HL-60 (cell line): ENCODE measurements at places on chromosomes 12 and 14.

DNA sequence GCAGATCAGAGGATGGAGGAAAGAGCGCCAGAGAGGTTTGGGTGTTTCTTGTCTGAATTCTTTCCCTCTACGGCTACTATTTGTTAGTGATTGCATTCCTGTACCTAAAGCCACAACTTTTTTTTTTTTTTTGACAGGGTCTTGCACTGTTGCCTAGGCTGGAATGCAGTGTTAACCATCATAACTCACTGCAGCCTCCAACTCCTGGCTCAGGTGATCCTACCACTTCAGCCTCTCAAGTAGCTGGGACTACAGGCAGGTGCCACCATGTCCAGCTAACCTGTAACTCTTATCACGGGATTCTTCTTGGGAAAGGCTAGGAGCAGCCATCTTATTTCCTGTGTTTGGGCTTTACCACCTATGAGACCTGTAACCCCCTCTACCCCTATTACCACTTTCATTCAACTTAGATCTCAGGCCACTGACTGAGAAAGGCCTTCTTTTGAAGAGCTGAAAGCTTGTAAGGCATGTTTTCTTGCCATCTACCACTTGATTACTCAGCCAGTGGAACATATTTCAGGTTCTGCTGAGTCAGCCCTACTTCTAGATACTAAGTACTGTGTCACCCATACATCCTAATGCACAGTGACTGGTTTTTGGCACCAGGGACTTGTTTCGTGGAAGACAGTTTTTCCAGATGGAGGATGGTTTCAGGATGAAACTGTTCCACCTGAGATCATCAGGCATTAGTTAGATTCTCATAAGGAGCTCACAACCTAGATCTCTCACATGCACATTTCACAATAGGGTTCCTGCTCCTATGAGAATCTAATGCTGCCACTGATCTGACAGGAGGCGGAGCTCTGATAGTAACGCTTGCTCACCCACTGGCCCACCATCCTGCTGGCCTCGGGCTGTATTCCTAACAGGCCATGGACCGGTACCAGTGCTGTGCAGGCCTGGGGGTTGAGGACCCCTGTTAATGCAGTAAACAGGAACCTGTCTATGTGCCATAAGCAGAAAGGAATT, 6.9 kb downstream of the VEZT start:
- no peak for DNase-seq

- no peak for DNase-seq
Measured at GRCh38 chr12:130334937-130335336, 2.8 kb upstream of the PIWIL1 start.

GRCh38 chr14:29759521-29760340, 167.9 kb downstream of the PRKD1 start:
- no peak for DNase-seq

- no peak for DNase-seq
Measured at GRCh38 chr14:91996948-91997371, 42.9 kb downstream of the TRIP11 start.

- no peak for DNase-seq
Measured at GRCh38 chr12:27244689-27245488, 803 bp downstream of the STK38L start.

DNA sequence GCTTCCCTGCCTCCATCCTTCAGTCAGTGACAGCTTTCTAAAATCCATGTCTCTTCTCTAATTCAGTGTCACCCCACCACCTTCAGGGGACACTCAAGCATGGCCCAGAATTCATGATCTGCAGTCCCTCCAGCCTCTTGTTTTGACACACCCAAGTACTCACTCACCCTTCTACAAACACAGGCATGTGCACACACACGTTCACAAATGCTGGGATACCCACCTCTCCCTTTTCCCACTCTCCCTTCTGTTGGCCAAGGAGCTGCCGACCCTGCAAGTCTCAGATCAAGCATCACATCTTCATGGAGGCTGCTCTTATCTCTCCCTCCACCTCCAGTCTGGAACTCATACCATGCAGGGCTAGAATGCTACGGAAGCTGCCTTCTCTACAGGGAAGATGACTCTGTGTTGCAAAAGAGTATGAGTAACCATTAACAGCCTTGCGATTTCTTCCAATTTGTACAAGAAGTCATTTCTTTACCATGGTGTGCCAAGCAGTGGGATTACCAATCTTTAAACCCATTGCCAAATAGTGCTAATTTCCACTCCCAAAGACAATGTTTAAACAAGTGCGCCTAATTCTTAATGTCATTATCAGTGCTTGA, 196.1 kb downstream of the BCL11B start:
- peak; percentile 75 for DNase-seq

DNA sequence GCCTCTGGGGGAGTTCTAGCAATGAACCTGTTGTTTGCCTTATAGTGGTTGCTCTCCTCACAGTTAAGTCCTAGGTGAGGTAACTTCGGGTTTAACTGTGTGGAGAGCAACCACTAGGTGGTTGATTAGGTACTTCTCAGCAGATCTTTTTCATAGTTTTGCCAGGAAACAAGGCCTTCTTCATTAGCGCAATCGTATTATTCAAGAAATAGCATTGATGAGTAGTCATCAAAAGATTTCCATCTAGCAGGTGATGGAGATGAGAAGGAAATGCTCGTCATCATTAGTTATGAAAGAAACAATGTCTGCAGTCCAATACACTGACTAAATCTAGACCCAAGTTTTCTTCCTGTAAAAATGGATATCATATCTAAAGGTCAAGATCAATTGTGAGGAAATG, 923.3 kb downstream of the AACS start:
- DNase-seq: no peak

DNA sequence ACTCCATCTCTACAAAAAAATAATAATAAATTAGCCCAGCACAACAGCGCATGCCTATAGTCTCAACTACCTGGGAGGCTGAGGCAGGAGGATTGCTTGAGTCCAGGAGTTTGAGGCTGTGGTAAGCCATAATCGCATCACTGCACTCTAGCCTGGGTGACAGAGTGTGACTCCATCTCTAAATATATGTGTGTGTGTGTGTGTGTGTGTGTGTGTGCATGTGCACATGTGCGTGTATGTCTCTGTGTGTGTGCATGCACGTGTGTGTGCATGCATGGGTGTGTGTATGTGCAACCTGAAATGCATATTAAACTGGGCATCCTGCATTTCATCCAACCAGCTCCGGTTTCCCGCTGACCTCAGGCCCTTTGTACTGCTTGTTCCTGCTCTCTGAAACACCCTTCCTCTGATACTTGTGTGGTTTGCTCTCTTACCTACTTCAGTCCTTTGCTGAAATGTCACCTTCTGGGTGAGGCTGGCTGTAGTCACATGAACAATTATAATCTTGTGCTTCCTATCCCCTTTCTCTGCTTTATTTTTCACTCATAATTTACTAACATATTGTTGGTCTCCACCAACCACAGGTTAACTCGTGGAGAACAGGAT, 46.9 kb downstream of the PHLDA1 start:
- DNase-seq: no peak

DNA sequence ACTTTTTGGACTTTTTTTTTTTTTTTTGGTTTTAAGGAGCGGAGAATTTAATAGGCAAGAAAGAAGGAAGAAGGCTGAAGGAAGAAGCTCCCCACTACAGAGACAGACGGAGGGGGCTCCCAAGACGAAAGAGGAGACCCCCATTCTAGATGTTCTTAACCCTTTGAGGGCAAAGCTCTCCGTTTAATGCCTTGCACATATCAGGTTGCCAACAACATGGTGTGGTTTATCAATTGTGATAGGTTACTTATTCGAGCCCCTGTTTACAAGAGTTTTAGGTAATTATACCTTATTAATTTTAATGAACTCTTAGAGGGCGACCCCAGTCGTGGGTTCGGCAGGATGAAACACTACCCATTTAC, 1.2 kb upstream of the FBXO33 start:
- DNase-seq: no peak

GRCh38 chr14:51334566-51334965, 94.5 kb downstream of the TMX1 start:
- DNase-seq: no peak

- no peak for DNase-seq
Measured at GRCh38 chr14:86196471-86196870, 666.5 kb downstream of the FLRT2 start.

- DNase-seq: no peak
Measured at GRCh38 chr12:49974231-49974675, 1.5 kb downstream of the AQP6 start.

GRCh38 chr12:12290206-12290605, 23.4 kb upstream of the LRP6 start:
- DNase-seq: no peak

- no peak for DNase-seq
Measured at GRCh38 chr12:98830657-98831056, 185.6 kb downstream of the APAF1 start.

DNA sequence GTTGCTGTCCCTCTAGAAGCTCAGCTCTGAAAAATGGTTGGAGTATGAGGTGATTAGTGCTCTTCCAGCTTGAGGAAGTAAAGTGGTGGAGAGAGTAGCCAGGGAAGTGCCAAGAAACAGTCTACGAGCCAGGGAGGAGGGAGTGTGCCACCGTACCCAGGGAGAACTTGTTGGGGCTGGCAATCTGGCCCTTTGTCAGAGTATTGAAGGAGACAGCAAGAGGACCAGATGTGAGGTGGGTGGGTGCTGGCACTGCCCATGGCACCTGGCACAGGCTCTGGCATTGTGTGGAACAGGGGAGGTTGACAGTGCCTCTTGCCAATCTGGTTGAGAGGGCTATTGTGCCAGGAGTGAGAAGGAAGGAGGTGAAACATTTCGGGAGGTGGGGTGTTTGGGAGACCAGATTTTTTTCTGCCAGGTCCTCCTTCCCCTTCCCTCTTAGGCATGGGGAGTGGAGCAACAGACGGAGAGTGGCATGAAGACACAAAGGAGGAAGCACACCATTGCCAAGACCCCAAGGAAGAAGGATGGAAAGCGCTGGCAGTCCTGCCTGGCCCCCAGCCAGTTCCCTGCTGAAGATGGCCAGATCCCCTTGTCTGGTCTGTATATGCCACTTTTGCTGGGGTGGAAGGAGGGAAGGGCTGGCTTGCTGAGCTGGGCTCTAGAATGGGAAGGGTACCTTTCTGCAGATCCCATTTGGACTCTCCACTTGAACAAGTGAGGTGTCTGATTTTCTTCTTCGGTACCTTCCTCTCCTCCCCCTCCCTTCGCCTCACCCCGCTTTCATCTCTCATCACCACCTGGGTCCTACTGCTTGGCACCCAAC, 37.5 kb downstream of the ZFHX2 start:
- DNase-seq: no peak

DNA sequence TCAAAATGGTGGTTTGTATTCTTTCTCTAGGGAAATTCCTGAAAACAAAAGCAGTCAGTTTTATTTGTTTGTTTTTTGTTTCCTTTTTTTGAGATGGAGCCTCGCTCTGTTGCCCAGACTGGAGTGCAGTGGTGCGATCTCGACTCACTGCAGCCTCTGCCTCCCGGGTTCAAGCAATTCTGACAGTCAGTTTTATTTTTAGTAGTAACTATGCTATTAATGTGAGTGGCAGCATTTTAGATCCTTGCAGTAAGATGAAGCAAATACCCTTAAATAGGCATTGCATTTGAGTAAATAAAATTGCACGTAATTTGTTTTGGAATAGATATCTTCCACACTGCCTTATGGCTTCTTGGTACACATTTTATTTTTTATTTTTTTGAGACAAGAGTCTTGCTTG, 23.6 kb downstream of the YY1 start:
- no peak for DNase-seq

DNA sequence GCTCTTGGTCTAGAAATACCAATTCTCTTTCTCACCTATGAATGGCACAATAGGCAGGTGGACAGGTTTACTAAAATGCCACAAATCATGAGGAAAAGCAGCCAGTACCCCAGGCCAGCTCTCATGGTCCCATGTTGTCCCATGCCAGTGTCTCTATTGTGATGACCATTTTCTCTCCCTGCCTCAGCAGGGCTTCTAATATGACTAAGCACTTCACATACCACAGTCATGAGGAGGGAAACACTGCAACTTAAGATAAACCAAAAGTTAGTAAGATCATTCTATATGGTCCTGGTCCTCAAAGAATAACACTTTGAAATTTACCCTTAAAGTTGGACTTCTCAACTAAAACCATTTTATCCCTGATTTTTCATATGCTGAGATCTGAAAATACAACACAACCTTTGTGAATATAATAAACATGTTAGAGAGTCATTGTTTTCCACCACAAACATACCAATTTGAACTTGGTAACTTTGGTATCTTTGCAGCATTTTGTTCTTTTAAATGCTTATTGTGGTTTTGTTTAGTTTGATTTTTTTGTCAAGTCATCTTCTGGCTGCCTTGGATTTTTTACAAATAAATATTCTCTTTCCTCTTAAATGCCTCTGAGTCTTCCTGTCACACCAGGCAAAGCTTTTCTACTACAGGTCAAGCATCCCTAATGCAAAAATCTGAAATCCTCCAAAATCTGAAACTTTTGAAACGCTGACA, 3.6 kb downstream of the TTC5 start:
- DNase-seq: no peak

DNA sequence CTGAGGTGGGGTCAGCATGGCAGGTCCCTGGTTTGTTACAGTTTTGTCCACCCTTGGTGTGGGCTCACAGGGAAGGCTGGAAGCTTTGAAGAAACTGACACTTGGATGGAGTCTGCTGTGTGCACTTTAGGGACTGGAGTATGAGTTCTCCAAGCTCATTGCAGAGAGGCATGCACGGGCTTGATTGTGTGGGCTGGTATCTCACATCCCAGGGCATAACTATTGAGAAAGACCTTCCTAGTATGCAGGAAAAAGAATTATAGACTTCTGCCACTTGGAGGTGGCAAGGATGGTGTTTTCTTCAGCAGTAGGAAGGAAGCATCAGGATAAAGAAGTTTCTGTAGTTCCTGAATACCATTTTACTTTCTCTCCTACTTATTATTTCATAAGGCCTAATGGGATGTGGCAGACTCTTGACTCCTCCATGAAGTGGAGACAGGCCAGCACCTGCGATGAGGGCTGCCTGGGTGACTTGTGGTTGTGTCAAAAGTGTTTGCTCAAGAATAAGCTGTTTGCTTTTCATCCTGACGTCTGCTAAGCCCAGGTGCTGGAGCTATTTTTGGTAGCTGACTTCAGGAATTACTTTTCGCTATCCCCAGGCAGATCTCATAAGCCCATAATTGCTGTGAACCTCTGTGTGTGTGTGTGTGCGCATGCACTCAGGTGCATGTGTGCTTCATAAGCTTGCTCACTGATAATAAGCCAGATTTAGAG, 125.8 kb downstream of the KTN1 start:
- DNase-seq: no peak

DNA sequence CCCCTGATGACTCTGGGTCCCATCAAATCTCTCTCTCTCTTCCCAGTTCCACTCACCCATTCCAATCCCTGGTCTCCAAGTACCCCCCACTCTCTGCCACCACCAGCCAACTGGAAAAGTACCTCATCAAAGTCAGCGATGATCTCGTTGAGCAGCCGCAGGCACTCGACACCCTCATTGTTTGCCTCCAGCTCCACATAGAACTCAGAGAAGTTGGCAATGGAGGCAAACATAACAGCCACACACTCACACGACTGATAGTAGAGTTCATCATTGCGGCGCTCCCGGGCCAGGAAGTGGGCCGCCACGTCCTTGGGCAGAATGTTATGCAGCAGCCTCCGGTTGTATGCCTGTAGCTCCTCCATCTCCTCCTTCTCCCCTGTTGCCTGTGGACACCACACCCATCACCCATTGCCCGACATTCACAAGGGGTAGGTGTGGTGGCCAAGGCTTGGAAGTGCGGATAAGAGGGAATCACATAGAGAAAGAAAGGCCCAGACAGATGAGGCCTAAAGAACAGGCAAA, 17.2 kb downstream of the ADCY6 start:
- no peak for DNase-seq

GRCh38 chr12:69052613-69053408, 119.8 kb upstream of the CPM start:
- no peak for DNase-seq
